GM04504 (cell line): ENCODE measurements at places on chromosomes 3 and 15.

GRCh38 chr3:177322881-177323280 lies 125.6 kb upstream of the TBL1XR1 start:
- no peak for DNase-seq

- no peak for DNase-seq
These were observed 86.4 kb upstream of the ARRDC4 start for GRCh38 chr15:97874139-97874538.

DNA sequence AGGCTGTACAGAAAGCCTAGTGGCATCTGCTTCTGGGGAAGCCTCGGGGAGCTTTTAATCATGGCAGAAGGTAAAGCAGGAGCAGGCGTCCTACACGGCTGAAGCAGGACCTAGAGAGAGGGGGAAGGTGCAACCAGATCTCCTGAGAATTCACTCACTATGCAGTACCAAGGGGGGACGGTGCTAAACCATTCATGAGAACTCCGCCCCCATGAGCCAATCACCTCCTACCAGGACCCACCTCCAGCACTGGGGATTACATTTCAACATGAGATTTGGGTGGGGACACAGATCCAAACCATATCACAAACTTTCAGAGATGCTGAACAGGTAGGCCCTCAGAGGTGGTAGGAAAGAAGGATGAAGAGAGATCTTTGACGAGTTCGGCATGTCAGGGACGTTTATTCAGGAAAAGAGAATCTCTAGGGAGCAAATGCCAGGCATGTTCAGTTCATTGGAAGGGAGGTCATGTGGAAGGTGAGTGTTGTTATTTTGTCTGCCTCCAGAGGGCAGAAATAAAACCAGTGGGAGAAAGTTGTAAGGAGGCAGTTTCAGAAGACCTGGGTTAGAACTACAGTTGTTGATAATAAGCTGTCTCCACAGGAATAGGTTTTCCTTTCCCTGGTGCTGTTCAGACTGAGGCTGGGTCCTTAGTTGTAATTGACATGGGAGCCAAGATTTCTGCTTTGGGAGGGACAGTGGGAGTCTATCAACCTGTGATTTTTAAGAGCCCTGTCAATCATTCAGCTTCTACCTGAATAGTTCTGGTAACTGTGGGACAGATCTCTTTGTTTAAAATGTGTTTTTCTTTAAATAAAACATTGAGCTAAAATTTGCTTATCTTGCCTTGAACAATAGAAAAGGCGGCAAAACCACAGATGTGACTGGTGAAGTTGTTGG lies 4.3 kb upstream of the FNDC3B start:
- DNase-seq = peak; percentile 10

- DNase-seq = no peak
These were observed 77.2 kb upstream of the TSC22D2 start for GRCh38 chr3:150330872-150331271.

DNA sequence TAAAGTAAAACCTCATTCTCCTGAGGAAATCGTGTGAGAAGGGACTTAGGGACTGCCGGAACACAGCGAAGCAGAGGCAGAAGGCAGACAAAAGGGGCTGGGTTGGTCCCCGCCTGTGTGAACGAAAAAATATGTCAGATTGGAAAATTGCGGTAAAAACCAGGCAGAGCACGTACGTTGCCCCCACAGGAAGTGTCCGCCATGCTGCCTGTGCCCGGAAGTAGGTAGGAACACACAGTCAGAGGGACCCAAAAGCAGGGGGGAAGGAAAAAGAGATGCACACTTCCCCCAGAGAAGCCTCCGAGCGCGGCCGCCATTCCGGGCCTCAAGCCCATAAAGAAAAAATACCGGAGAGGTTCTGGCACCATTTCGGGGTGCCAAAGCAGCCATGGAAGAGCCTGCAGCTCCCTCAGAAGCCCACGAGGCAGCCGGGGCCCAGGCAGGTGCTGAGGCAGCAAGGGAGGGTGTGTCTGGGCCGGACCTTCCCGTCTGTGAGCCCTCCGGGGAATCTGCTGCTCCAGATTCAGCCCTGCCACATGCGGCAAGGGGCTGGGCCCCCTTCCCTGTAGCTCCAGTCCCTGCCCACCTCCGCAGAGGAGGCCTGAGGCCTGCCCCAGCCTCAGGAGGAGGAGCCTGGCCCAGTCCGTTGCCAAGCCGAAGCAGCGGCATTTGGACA lies at the start of gene MKRN3:
TSS of gene MKRN3 (plus strand) at position 280 of the 676 bp plus-strand sequence. CDS start at position 389, 109 bp downstream.
- peak; percentile 6 for DNase-seq

DNA sequence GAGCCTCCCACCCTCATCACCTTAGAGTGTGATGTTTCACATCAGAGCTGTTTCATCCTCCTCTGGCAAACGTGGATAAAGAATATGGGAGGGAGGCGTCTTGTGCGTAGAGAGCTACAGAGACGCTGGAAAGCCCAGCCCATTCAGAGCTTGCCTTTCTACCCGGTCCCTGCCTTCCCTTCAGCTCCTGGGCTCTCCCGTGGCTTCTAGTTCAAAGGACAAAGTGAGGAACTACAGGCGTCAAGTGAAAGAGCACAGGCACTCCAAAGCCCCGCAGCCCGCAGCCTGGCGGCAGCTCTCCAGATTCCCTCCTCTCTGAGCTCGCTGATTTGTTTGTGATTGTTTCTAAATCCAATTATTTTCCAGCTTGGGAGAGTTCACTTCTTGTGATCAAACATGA lies 197.1 kb upstream of the IGF1R start:
- DNase-seq = no peak

GRCh38 chr15:45919806-45920205 lies 285.0 kb downstream of the SQOR start:
- DNase-seq = peak; percentile 29
